ENCODE measurements at places on chromosomes 1 and 21. TPM values are rescaled to one million over a fixed set of nuclear protein-coding genes. Genes with fewer than 3 reads are reported as not detected.
A peak's percentile ranks its signal among the peaks of the same experiment; 100 is the strongest.

RGSL1 gene
- not detected for total RNA-seq

DNA sequence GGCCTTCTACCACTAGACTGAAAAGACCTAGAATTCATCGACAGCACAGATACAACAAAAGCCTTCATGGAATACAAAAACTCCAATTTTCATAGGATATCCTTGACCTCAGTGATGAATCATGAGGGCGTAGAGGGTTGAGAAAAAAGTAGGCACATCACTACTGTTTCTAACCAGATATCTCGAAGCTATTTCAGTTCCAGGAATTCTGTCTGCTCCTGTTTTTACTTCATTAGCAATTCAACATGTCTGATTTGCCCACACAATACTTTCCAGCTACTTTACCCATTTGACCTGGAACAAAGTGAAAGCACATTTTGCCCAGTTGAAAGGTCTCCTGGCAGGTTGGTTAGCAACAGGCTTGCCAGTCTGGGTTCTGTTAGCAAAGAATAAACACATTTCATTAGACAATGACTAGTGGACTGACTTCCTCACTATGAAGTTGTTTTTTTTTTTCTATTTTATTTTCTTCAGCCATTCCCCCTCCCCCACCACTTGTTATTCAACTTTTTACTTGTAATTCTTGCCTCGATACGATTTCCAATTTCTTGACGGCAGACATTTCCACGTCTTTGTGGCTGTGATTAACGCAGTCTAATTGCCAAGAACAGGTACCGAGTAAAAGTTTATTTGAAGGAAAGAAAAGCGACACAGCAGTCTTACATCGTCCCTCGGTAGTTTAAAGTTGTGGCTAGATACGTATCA lies 4.0 kb upstream of the ZBTB18 start:
- peaks cover 16% of the 10 kb centered on the region for H3K4me1 ChIP-seq
- peak overlapping the region; percentile 96 for H3K27ac ChIP-seq
- H3K36me3 ChIP-seq = no peaks in the 10 kb centered on the region

GPR25 gene
- total RNA-seq = 5.5 TPM

DNA sequence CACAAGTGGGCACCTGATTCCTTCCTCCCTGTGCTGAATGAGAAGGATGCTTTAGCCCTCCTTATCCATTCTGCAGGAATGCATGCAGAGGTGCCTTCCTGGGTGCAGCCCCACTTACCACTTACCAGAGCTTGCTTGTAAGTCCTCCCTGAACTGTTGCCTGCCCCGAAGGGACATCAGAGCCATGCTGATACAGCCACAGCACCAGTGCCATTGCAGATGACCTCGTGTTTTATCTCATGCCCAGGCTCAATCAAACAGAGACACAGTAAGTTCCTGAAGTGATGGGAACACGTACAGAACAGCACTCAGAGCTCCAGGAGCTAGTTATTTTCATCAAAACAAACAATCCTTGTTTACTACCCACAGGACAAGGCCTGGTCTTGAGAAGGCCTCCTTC lies 81.9 kb downstream of the ATP1A1 start:
- no peaks in the 10 kb centered on the region for H3K36me3 ChIP-seq
- H3K4me1 ChIP-seq = no peaks in the 10 kb centered on the region
- no peak overlapping the region for H3K4me3 ChIP-seq
- no peaks in the 10 kb centered on the region for H3K27me3 ChIP-seq
- DNase-seq = no peak
- no peak overlapping the region for H3K27ac ChIP-seq

DNA sequence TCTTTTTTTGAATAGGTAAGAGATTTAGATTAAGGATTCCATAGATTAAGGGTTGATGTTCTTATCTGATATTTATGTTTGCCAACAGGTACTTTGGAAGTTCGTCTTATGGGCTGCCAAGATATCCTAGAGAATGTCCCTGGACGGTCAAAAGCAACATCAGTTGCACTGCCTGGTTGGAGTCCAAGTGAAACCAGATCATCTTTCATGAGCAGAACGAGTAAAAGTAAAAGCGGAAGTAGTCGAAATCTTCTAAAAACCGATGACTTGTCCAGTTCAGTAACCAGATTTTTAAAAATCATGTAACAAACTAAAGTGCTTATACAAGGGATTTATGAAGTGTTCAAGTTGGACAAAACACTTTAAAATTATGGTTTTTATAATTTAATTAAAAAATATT lies 100.5 kb downstream of the PKN2 start:
- H3K4me3 ChIP-seq = no peak overlapping the region
- no peak overlapping the region for H3K27ac ChIP-seq
- H3K27me3 ChIP-seq = no peaks in the 10 kb centered on the region
- no peaks in the 10 kb centered on the region for H3K4me1 ChIP-seq

- H3K4me1 ChIP-seq = peaks cover 43% of the 10 kb centered on the region
- DNase-seq = no peak
These were observed 42.8 kb downstream of the MRPL39 start for GRCh38 chr21:25564349-25564948.

DNA sequence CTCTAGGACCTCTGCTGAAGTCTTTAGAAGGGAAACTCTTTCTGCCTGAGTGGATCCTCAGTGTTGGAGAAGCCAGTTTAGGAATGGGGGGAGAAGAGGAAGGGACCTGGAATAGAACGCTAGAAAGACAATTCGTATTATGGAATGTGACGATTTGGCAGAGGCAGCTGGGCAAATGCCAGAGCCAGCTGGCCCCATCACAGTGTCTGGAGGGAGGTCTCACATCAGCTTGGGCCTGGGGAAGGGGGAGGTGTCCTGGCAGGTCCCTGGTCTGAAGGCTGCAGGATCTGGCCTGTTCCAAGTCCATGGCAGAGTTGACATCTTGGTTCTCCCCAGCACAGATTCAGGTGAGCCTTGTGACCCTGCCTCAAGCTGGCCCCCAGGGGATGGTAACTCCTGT lies 11.3 kb downstream of the TMCC2 start:
- no peak overlapping the region for H3K4me3 ChIP-seq
- no peaks in the 10 kb centered on the region for H3K36me3 ChIP-seq
- H3K27me3 ChIP-seq = peaks cover 3% of the 10 kb centered on the region
- peaks cover 4% of the 10 kb centered on the region for H3K4me1 ChIP-seq
- DNase-seq = no peak

GRCh38 chr1:223330466-223330865 lies 33.5 kb downstream of the SUSD4 start:
- no peak for DNase-seq
- no peak overlapping the region for H3K27ac ChIP-seq
- H3K36me3 ChIP-seq = no peaks in the 10 kb centered on the region
- peaks cover 6% of the 10 kb centered on the region for H3K4me1 ChIP-seq
- H3K27me3 ChIP-seq = no peaks in the 10 kb centered on the region

DNA sequence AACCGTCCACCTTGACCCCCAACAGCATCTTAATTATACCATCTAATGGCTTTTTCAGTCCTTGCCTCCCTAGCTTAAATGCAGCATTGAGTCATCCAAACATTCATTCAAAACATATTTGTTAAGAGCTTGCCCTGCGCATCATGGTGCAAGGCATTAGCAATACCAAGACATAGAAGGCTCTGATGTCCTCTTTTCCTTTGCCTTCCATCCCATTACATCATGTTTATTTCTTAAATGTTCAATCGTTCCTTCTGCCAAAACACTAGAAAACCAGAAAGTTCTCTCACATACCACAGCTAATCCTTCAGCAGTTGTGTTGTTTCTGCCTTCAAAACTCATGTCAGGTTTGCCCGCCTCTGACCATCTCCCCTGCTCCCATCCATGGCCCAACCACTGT lies 29.8 kb upstream of the VTCN1 start:
- no peak for DNase-seq
- no peaks in the 10 kb centered on the region for H3K4me1 ChIP-seq
- peaks cover 5% of the 10 kb centered on the region for H3K27me3 ChIP-seq

DNA sequence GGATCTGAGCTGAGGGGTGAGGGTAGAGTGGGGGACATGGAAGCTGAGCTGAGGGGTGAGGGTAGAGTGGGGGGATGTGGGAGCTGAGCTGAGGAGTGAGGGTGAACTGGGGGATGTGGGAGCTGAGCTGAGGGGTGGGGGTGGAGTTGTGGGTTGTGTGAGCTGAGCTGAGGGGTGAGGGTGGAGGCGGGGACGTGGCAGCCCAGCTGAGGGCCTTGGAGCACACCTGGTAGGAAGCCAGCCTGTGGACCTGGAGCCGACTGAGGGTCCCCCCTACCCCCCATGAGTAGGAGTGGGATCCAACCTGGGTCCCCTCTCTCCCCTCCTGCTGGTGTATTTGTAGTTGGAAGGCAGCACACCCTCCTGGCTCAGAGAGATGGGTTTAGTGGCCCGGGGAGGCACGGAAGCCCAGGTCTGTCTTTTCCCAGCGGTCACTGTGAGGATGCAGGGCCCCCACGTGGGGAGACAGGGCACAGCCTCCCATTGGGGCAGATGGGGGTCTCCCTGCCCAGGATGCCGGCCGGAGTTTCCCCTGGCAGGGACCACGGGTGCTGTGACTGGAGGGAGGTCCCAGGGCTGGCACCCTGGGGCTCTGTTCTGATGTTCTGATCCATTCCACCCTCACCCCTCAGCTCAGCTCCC lies 13.2 kb upstream of the NPHP4 start:
- H3K4me3 ChIP-seq = no peak overlapping the region
- DNase-seq = no peak
- H3K27ac ChIP-seq = no peak overlapping the region
- peaks cover 3% of the 10 kb centered on the region for H3K36me3 ChIP-seq

Measured in T-cell (primary cell).